ENCODE measurements at places on chromosomes 13 and 19. TPM values are rescaled to one million over a fixed set of nuclear protein-coding genes. Genes with fewer than 3 reads are reported as not detected.

DNA sequence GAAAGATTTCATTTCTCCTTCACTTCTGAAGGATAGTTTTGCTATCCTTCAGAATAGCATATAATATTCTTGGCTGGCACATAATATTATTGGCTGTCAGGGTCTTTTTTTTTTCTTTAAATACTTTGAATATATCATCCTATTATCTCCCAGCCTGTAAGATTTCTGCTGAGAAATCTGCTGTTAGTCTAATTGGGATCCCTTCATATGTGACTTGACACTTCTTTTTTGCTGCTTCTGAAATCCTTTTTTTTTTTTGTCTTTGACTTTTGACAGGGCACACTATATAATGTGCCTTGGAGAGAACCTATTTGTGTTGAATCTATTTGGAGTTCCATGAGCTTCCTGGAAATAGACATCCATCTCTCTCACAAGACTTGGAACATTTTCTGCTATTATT is 136.9 kb upstream of the UBL3 start:
- H3K27me3 ChIP-seq = no peaks in the 10 kb centered on the region
- no peak overlapping the region for H3K4me3 ChIP-seq
- no peak for DNase-seq
- H3K36me3 ChIP-seq = peaks cover 5% of the 10 kb centered on the region

GRCh38 chr13:110200276-110200870 is 106.6 kb downstream of the COL4A1 start:
- H3K36me3 ChIP-seq = peaks cover 26% of the 10 kb centered on the region
- DNase-seq = no peak
- peaks cover 12% of the 10 kb centered on the region for H3K27me3 ChIP-seq
- peaks cover 10% of the 10 kb centered on the region for H3K4me1 ChIP-seq

DNA sequence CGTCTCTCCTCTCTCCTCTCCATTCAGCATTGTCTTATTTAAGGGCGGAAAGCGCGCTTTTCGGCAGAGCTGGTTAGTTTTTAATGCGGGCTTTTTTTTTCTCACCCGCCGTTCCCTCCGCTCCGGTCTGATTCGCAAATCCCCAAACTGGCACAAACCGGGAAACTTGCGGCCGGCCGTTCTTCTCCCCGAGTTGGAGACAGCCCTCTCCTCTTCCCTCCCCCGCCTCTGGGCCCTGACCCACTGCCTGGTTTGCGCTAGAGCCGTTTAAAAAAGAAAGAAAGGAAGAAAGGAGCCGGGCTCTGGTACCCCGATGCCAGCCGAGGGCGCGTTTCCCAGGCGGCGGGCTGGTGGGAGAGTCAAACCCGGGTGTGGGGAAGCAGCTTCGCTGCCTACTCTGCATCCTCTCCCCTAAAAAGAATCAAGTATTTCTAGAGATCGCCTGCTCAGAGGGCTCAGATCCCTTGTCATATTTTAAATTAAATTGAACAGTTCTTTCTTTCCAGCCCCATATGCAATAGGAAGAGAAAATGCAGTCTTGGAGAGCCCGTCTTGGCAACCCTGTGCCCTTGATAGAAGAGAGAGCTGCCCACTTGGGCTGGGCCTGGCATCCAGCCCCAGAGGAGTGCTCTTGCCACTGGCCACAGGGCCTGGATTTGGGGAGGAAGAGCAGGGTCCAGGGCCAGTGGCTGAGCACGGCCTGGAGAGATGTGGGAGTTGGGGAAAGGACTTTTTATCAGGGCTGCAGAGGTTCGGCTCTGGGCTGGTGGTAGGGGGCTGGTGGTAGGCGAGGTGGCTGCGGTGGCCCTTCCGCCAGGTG is 19.0 kb downstream of the NFIX start:
- DNase-seq = no peak
- peaks cover 93% of the 10 kb centered on the region for H3K27me3 ChIP-seq
- no peak overlapping the region for H3K4me3 ChIP-seq
- H3K27ac ChIP-seq = no peak overlapping the region
- H3K36me3 ChIP-seq = no peaks in the 10 kb centered on the region
- H3K4me1 ChIP-seq = no peaks in the 10 kb centered on the region

QPCTL gene
- 9.0 TPM for total RNA-seq

Data from progenitor cell of endocrine pancreas (in vitro differentiated cells).